AG04449 (cell line): ENCODE measurements at places on chromosomes 2 and 18.

GRCh38 chr2:126797622-126798275, 100.9 kb upstream of the TEX51 start:
- no peak for DNase-seq

GRCh38 chr2:212609479-212609878, 70.9 kb upstream of the ERBB4 start:
- no peak for DNase-seq

- no peak for DNase-seq
Observed at GRCh38 chr18:48459465-48459864, 50.3 kb upstream of the ZBTB7C start.

DNA sequence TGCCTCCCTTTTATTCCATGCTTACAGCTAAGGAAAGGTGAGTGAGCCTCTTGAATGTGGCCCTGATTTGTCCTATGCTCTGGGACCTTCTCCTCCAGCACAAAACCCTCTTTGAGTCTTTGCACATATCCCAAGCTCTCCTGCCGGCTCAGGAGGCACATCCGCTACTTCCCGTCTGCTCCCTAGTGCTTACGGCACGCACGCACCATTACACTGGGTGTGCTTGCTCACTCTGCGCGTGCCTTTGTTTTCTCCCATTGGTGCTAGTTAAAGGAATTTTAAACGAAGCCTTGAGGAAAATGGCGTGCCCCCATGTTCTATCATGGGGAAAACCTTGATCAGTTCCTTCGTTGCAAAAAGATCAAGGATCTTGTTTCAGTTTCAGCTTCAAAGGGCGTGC, 7.9 kb upstream of the DGKD start:
- DNase-seq: no peak

- DNase-seq: no peak
Observed at GRCh38 chr2:204900910-204901309, 355.6 kb downstream of the PARD3B start.

GRCh38 chr2:149021271-149021719, 17.2 kb upstream of the LYPD6B start:
- DNase-seq: no peak

GRCh38 chr2:109613081-109613921, 465 bp downstream of the SEPTIN10 start:
- DNase-seq: no peak

DNA sequence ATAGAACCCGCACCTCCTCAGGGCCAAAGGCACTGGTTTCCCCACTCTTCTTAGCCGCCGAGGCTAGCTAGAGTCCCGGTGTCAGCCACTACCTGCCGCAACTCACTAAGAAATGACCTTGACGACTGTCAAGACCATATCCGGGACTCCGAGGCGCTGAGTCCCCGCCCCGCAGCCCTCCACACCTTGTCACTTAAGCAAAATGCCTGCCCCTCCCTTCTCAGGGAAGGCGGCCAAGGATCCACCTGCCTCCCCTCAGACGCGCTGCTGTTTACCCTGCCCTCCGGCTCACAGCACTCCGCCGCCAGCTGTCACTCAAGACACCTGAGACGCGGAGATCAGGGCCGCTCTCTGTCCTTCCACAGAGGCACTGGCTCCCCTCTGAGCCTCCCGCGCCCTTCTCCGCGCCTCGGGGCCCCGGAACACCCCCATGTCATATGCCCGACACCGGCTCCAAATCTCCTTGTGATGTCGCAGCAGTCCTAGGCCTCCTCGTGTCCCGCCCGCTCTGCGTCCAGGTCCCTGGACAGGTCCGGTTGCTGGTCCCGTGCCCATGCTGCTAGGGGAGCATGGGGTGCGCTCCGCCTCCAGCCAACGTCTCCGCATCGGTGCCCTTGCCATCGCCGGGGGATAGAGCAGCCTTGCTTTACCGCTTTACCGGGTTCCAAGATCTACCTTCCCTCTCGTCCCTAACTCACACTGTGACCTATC, 32.5 kb upstream of the REG3G start:
- no peak for DNase-seq

DNA sequence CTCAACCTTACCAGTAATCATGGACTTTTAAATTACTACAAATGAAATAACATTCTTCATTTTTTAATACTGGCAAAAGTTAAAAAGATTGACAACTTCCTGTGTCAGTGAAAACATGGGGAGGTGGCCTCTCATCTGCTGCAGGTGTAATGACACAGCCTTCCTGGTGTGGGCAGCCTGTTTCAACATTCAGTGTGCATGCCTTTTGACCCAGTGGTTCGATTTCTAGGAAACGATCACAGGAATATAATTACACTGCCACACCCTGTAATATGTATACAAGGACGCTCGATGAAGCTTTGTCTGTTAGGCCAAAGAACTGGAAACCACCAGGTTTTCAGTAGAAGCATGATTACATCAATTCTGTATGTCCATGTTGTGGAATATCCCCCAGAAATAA, 68.7 kb downstream of the MTHFD2 start:
- no peak for DNase-seq

DNA sequence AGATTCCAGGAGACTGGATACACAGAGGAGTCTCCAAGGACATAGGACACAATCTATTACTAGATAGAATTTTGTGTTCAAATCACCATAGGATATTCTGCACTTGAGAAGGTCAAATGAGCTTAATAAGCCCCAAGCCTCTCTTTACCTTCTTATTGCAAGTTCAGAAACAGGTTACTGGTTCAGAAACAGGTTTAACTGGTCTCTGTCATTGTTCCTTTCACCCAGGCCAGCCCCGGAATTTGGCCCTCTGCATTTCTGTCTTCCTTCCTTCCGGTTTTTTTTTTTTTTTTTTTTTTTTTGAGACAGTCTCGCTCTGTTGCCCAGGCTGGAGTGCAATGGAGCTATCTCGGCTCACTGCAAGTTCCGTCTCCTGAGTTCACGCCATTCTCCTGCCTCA, 700.2 kb downstream of the EPHA4 start:
- DNase-seq: no peak

DNA sequence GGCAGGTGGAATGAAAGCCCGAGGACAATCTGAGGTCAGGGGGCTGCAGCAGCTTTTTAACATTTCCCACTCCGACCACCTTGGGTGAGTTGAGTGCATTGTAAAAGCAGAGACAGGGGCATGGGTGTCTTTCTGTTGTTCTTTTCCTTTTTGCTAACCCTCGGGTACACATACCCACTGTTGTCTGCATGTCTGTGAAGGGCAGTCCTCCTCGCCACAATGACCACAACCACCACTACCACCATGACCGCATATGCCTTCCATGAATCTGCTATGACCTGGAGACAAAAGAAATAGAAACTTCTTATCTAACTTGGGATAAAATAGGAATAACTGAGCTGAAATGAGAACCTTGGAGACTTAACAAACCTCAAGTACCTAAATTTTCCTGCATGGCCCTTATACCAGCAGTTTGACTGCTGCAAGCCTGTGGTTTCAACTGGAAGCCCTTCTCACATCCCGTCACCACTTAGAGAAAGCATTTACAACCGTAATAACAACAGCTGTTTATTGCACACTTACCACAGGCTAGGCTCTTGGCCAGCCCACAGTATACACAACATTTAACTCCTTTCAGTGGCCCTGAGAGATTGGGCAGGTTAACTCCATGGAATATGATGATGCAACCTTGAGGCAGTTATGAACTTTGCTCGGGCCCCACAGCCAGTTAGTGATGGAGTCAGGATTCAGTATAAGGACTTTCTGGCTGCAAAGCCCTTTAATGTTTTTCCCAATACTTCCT, 80.3 kb downstream of the GYPC start:
- no peak for DNase-seq

- no peak for DNase-seq
Observed at GRCh38 chr2:66781804-66782203, 346.9 kb downstream of the MEIS1 start.

- no peak for DNase-seq
Observed at GRCh38 chr2:240831594-240832204, 11.7 kb upstream of the KIF1A start.
